ENCODE measurements at places on chromosomes 11 and 22. TPM values are rescaled to one million over a fixed set of nuclear protein-coding genes. Genes with fewer than 3 reads are reported as not detected.
A peak's percentile ranks its signal among the peaks of the same experiment; 100 is the strongest.

DNA sequence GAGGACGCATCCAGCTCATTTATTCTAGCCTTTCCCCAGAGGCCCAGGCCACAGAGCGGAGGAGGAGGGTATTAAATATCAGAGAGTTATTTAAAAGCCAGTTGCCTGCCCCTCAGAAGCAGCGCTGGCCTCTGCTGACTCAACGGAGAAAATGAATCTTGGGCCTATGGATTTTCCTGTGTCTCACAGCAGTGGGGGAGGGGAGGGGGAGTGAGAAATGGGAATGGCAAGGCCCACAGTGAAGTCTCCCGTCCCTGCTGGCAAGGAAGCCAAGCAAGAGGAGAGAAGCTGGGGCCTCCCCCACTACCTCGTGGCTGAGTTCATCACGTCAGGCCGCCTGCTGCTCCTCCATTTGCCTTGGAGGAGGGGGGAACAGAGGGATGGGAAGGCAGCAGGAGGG lies 4.5 kb upstream of the TPBGL start:
- DNase-seq = no peak

GRCh38 chr22:19178065-19178656 lies 375 bp downstream of the SLC25A1 start:
- peak; percentile 36 for DNase-seq

OR51V1 gene
- not detected for total RNA-seq

- DNase-seq = peak; percentile 75
These were observed 3.7 kb downstream of the SLC39A13 start for GRCh38 chr11:47411884-47412746.

GRCh38 chr11:117912497-117912896 lies 16.7 kb downstream of the TMPRSS13 start:
- no peak for DNase-seq

IL10RA gene
- total RNA-seq = 0.48 TPM

NNMT gene
- 0.82 TPM for total RNA-seq

GRCh38 chr22:30279046-30279788 lies 10.1 kb downstream of the CASTOR1 start:
- no peak for DNase-seq

DNA sequence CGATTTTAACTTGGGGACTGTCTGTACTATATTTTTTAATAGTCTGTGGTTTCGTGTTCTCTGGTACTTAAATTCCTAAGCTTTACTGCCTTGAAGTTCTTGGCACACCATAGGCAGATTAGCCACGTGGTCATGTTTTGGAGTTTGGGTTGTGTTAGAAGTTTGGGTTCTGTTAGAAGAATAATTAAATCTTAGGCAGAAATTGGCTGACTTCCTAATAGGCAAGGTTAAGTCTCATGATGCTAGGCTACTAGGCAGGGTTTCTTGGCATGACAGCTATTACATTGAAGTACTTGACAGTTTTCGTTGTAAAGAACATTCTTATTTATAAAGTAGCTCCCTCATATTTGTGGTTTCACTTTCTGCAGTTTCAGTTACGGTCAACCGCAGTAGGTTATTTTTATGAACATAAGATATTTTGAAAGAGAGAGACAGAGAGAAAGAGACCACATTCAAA lies 30.0 kb upstream of the MMP7 start:
- DNase-seq = no peak

- no peak for DNase-seq
These were observed 21.8 kb upstream of the IL17REL start for GRCh38 chr22:50034126-50035081.

GRCh38 chr11:90836031-90836430 lies 613.2 kb upstream of the CHORDC1 start:
- no peak for DNase-seq

DNA sequence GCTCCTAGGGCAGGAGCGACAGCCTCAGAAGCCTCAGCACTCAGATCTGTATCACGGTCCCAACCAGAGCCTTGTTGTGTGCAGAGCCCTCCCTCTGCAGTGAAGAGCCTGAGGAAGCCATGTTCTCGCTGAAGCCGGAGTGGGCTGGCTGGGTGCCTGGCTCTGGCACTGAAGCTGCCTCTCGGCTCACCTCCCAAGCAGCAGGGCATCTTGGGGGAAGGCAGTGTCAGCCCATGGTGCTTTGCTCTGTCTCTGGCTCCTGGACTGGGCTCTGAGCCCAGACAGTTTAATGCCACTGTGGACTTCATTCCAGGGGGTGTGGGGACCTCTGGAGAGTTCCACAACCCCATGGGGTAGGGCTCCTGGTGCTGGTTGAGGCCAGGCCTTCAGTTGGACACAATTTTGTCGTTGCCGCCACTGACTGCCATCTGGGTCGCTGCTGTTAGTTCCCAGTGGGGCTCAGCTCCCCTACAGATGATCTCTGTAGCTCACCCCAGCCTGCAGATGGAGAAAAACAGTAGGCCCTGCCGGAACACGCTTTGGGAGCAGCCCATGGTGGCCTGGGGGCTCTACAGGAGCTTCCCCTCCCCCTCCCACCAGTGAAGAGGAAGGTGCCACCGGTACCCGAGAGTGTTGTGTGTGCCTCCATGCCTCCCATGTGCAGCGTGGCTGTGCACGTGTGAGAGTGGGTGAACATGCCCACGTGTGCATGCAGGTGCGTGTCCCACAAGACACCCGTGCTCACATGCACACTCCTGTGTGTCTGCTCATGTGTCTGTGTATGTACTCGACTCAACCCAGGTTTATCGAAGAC lies 86.5 kb upstream of the B3GAT1 start:
- no peak for DNase-seq

GRCh38 chr11:9594267-9595046 lies 21.0 kb downstream of the WEE1 start:
- no peak for DNase-seq

- no peak for DNase-seq
These were observed 16.0 kb upstream of the BMAL1 start for GRCh38 chr11:13261591-13262061.

DNA sequence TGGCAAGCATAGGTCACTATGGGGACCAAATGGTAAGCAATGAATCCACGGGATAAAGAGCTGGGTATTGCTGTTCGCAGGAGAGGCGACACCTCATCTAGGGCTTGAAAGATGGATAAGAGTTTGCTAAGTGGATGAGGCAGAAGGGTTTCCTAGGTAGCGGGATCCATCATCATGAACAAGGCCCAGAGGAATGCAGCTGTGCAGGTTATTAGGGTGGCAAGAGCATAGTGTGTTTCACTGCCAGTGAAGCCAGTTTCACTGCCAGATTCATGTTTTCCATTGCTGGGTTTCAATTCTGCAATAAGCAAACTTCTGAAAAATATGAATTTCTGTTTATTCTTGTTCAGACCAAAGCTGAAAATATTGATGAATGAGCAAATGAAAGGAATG lies 27.2 kb downstream of the WEE1 start:
- no peak for DNase-seq

All from neural crest cell (in vitro differentiated cells).